Fibroblast of the aortic adventitia (primary cell): ENCODE measurements at places on chromosomes 1 and 21.
A peak's percentile ranks its signal among the peaks of the same experiment; 100 is the strongest.

DNA sequence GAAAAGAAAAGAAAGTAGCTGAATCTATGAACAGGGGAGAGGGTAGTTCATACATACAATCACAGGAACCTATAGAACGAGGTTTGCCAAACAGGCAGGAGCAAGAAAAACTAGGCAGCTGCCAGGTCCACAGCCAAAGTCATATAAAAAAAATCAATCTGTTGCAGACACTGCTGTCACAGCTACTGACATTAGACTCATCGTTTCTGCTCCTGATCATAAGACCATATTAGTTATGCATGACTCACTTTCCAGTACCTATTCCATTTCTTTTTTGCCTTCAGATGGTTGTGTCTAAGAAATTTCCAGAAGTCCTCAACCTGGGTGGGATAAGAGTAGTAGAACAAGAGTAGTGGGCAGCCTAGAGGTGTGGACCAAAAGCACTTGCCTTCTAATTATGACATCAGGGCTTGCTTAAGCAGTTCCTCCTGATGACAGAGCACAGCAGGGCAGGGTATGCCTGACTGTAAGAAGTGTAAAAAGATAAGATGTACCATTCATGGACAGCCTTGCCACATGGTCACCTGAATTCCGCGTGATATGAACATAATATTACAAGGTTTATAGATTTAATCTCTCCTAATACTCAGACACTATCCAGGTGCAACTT lies 323.2 kb upstream of the SGIP1 start:
- DNase-seq: no peak

GRCh38 chr1:227893949-227894721 lies 53.6 kb downstream of the WNT9A start:
- no peak for DNase-seq

- DNase-seq: no peak
Measured at GRCh38 chr1:208106218-208106617, 138.0 kb downstream of the PLXNA2 start.

GRCh38 chr1:64248065-64248464 lies 44.6 kb downstream of the UBE2U start:
- no peak for DNase-seq

- no peak for DNase-seq
Measured at GRCh38 chr1:33274446-33274845, 18.2 kb downstream of the ZNF362 start.

GRCh38 chr1:76239470-76239918 lies 164.9 kb downstream of the ST6GALNAC3 start:
- no peak for DNase-seq

GRCh38 chr1:230288641-230289349 lies 137.3 kb downstream of the PGBD5 start:
- DNase-seq: peak; percentile 8

GRCh38 chr1:104921525-104921924 lies 1171.8 kb downstream of the AMY1C start:
- no peak for DNase-seq

DNA sequence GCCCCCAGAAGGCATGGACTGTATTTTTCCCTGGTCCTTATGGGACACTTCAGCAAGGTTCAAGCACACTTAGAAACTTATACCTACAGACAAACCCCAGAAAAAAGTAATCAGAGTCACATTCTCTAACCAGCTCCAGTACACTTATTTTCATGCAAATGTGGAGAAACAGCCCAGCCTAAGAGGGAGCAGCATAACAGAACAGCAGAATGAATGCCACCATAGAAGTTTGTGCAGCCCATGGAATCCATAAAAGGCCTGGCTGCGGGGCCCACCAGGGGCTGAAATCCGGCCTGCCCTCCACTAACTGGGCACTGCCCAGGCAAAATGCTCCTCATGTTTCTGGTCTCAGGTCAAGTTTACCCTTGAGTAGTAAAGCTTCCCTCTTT lies 60.4 kb upstream of the ATP1A1 start:
- DNase-seq: no peak

DNA sequence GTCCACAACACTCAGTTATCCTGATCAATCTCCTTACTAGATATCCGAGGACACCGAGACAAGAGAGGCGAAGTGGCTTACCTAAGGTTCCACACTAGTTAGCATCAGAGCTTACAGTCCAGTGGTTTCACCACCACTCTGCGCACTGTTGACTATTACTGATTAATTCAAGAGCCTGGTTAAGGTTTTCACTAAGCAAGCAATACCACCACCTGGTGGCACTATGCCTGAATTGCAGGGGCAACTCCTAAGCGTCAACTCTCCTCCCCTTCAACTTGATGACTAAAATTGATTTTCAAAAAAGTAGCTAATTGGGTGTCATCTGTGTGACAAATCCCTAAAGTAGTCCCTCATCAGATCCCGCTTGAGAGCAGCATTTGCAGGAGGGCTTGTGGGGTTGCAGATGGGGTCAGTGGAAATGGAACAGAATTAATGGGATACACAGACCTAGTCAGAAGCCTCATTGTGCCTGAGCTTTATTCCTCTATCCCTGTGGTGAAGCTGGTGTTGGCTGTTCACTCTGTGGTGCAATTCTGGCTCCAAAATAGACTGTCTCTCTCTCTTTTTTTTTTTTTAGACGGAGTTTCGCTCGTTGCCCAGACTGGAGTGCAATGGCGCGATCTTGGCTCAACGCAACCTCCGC lies 9.1 kb downstream of the TTC22 start:
- DNase-seq: no peak

DNA sequence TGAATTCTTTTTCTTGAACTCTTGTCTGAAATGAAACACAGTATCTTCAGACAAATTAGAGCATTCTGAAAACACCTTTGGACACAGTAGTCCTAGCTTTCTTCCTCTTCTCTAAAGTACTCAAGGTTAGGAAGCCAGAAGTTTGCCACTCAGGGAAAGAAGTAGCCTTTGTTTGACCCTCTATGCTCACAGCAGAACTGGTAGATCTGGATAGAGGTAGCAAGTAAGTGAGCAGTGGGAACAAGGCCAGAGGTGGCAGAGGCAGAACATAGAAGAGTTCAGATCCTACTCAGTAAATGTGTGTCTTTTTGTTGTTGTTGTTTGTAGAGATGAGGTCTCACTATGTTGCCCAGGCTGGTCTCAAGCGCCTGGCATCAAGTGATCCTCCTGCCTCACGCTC lies 7.4 kb upstream of the PIGR start:
- DNase-seq: no peak

GRCh38 chr1:43537423-43538142 lies 6.9 kb downstream of the PTPRF start:
- DNase-seq: no peak

GRCh38 chr1:247833601-247834000 lies 8.1 kb downstream of the OR11L1 start:
- DNase-seq: no peak

DNA sequence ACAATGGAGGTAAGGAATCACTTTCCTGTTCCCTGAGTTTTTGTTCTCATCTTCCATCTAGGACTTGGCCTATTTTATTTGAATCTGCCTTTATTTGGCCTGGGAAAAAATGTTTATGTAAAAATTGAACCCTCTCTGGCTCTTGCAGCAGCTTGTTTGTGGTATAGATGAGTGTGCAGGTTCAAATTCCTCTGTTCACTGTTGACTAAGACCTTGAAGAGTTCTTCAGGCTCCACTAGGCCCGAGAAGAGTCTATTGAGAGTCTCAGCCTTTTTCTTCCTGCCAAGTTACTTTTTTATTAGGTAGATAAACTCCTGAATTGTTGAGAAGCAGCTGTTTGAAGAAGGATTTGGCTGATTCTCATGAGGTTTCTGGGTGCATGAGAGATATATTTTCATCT lies 248.8 kb upstream of the ADGRL2 start:
- DNase-seq: no peak

- peak; percentile 13 for DNase-seq
Measured at GRCh38 chr1:24322470-24323177, 3.5 kb downstream of the GRHL3 start.

- no peak for DNase-seq
Measured at GRCh38 chr21:45050345-45050796, 24.0 kb upstream of the ADARB1 start.

DNA sequence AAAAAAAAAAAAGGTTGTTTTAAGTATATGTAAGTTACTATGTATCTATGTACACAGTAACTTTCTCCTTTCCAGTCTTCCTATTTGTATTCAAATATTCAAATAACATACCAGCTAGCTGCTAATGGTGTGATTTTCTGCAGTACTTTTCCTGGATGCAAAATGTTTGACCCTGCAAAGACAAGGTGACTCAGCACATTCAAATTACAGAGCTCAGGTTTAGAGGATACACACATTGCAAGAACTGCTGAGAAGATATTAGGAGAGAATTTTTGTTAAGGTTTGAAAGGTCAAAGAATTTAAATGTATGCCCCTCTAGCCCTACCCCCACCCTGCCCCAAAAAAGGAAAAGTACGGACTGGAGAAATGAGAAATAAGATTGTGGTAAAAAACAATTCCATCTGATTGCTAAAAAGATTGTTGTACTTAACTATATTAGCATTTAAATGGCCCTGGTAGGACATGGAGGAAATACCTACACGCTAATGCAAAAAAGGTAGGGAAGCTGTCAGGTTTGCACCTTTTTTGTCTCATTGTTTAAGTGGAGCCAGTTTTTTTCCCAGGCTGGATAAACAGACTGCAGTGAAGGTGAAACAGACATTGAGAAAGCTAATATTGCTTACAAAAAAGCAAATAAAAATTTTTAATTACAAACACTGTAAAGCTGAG lies 45.6 kb downstream of the ZNF281 start:
- peak; percentile 53 for DNase-seq

DNA sequence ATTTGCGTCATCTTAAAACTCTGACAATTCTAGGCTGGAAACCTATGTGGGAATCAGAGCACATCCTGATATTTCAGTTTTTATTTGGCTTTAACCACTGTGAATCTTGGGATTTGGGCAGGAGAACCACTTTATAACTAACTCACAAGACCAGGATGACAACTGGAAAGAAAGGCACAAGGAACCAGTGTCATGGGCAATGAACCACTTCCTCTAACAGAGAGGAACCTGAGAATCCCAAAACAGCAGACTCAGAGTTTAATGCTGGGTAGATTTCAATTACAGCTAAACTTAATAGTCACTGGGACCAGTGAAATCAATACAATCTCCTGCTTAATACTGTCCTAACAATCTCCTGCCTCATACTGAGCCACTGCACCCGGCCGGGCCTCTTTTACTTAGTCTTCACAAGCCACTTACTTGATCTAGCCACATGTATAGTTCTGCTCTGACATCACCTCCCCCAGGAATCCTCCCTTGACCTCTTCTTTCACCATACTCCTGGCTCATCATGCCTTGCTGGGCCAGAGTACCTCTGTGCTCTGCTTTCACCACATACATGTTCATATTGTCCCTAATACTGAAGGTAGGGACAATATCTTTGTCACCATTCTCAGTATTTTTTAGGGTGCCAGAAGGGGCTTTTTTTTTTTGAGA lies 20.2 kb upstream of the SLFNL1 start:
- no peak for DNase-seq

DNA sequence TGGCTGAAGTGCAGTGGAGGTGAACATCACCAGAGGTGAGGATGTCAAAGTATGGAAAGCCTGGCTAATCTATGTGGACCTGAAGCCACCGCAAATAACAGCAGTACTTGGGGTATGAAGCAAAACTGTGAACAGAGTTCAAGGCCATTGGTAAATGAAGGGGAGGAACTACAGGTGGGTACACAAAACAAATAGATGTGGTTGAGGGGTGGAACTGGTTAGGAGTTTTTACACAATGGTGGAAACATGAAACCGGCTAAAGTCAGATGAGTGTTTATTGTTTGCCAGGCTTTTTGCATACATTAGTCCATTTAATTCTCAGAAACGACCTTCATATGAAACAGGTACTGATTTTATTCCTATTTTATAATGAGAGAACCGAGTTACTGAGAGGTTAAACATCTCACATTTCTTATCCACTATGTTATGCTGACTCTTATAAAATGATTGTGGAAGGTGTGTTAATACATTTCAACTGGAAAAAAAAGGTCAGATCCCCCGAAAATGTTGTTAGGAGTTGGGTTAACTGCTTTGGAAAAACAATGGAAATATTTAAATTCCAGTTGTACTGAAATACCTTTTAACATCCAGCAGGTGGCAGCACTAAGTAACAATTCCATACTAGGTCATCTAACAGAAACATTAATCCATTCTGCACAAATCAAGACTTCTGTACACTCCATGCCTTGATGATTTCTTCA lies 44.3 kb upstream of the GTF2B start:
- peak; percentile 63 for DNase-seq

- DNase-seq: no peak
Measured at GRCh38 chr1:247322849-247323586, 8.6 kb downstream of the ZNF496 start.

DNA sequence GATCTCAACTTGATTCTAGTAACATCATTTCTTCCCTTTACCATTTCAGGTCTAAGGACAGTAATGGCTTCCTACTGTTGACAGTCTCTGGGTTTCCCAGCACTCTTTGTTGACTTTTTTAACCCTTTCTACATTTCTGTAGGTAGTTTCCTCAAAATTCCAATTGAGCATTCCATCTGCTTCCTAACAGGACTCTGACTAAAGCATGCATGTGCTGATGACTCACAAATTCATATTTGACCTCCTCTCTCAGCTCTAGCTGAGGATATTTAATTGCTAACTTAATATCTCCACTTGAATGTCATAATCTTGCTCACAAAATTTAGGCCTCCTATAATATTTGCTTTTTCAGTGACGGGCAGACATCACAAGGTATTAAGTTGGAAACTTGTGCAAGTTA lies 93.3 kb upstream of the ZNHIT6 start:
- peak; percentile 2 for DNase-seq

DNA sequence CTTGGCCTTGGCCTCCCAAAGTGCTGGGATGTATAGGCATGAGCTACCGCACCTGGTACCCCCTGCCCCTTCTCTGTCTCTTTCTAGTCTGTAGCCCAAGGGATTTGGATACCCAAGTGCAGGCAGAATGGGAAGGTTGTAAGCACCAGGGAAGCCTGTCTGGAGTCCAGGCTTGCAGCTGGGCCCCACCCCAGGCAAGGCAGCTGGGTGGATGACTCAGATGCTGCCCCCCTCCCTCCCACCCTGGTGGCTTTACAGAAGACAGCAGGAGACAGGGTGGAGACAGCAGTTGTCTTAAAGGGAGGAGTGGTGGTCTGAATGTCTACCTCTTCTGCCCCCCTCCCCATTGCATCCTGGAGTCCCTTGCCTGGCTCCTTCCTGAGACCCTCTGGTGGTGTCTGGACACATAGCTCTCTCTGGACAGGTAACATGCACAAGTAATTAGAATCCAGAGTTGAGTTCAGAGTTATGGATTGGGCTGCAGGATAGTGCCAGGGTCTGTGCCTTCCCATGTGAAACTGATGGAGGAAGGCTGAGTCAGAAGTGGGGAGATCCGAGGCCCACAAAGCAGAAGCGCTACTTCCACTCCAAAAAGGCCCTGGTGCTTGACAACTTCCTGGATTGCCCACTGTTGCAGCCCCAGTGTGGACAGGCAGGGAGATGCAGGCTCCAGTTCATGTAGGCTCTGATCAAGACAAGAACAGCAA lies 5.1 kb downstream of the LMNA start:
- DNase-seq: peak; percentile 68

DNA sequence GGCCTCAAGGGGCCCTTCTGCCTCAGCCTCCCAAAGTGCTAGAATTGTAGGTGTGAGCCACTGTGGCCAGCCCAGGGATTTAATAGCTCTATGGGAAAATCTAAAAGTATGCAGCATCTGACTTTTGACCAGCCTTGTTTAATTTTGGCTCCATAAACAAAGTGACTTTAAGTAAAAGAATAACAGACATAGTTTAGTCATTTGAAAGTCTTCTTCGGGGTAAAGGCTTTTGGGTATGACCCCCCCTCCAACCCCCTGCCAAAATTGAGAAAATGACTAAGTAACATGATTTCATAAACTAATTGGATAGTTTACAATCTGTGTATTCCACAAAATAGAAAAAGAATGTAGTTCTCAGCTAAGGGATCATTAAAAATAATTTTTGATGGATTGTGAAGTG lies 17.0 kb downstream of the GPBP1L1 start:
- DNase-seq: peak; percentile 33
